ENCODE measurements at places on chromosomes 5 and 9.
A peak's percentile ranks its signal among the peaks of the same experiment; 100 is the strongest.

- no peak for DNase-seq
Observed at GRCh38 chr9:107193251-107193650, 89.8 kb upstream of the RAD23B start.

GRCh38 chr5:1180841-1181271 is 20.5 kb upstream of the SLC6A19 start:
- no peak for DNase-seq

- DNase-seq = no peak
Observed at GRCh38 chr9:124282442-124283227, 24.9 kb downstream of the NEK6 start.

DNA sequence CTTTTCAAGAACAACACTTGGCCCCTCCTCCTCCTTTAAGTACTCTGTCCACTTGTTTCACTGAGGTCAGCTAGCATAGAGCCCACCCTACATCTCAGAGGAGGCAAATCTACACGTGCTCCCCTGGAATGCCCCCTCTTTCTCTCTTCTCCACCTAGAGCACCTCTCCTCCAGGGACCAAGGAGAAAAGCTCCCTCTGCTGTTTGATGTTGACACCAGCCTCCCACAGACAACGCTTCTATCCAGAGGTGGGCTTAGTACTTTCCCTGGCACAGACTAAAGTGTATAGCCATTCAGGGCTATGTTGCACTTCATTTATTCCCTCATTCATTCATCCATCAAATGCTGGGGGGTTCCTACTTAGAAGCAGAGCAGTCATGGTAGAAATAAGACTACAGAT is 68.2 kb upstream of the TAF1L start:
- DNase-seq = peak; percentile 7

- no peak for DNase-seq
Observed at GRCh38 chr9:111451570-111451969, 32.6 kb downstream of the ECPAS start.

GRCh38 chr9:131642496-131643083 is 97.3 kb downstream of the PRRT1B start:
- no peak for DNase-seq

DNA sequence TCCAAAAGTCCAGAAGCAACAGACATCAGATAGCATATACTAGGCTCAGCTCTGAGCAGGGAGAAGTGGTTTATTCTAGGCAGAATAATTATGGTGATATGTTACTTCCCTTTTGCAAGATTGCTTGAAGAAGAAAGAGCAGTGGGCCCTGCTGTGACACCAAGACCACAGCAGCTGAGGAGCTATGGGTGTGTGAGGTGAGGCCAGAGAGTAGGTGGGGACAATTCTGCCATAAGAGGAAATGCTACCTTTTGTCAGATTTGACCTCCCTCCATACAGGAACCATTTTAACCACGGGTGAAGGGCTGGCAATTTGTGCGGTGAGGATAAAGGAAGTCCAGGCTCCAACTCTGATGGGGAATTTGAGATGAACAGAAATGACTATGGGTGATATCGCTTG is 51.3 kb downstream of the TNFSF15 start:
- DNase-seq = no peak

DNA sequence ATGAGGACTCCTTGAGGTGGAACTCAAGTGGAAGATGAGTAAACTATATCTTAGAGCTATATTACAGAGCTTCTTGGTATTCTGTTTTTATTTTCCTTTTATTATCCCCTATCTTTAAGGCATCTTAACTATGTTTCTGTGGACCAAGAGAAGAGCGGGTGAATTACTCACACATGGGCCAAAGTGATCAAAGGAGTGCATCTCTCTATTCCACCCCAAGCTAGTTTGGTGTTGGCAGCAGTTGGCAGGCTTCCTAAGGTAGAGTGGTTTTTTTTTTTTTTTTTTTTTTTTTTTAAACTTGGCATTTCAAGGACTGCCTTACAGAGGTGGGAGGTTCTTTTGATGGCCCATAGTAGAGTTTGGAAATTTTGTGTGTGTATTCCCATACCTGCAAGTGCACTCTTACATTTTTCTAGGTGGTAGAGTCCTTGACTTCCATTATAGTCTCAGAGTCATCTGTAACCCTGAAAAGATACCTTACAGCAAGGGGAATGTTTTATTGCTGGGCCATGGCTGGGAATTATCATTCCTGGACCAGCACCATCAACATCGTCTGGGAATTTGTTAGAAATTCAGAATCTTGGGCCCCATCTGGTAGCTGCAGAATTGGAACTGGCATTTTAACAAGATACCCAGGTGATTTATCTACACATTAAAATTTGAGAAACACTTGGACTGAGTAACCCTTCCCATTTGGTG is 51.0 kb downstream of the ARHGAP26 start:
- no peak for DNase-seq

DNA sequence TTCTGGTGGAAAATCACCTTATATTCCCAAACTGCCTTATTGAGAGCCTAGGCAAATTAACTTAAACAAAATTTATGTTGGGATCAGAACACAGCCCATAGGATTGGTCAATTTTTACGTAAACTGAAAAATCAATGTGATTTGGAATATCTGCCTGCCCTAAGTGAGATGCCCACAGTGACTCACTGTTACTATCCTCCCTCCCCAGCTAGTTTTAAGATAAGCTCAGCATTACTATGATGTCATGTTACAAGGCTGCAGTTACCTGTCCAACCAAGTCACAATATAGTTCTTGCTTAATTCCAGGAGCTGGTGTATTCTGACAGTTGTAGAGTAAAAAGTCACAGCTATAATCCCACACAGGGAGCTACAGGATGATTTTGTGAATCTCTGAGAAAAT is 23.1 kb downstream of the SKP1 start:
- no peak for DNase-seq

DNA sequence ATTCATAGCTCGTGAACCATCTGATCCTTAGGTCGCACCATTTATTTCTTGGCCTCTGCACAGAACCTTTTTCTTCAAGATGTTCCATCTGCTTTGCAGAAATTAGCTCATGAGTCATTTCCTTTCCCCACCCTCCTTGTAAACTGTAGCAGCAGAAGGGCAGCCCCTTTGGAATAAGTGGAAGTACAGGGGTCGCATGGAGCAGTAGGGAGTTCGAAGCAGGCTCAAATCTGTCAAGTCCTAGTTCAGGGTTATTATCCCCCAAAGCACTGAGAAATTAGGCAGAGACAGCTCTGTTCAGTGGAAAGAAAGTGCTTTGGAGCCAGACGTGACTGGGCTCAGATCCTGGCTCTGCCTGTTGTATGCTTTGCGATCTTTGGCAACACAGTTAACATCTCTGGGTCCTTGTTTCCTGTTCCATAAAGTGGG is 84.2 kb downstream of the SGCD start:
- no peak for DNase-seq

GRCh38 chr9:131645078-131645776 is 94.6 kb downstream of the RAPGEF1 start:
- DNase-seq = no peak

DNA sequence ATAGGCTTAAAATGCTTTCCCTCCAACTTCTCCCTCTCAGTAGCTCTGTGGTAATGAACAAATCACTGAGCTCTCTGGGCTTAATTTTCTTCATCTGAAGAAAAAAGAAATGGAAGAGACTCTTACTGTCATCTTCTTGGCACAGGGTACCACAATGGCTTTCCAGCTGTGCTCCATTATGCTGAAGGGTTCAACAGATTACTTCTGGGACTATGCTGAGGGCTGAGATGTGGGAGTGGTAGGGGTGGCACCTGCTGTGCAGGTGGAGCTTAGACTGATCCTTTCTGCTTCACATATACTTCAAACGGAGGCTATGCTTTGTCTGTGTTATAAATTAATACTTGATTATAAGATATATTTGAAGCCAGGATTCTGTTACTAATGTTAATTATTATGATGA is 840.2 kb upstream of the C9orf72 start:
- no peak for DNase-seq

DNA sequence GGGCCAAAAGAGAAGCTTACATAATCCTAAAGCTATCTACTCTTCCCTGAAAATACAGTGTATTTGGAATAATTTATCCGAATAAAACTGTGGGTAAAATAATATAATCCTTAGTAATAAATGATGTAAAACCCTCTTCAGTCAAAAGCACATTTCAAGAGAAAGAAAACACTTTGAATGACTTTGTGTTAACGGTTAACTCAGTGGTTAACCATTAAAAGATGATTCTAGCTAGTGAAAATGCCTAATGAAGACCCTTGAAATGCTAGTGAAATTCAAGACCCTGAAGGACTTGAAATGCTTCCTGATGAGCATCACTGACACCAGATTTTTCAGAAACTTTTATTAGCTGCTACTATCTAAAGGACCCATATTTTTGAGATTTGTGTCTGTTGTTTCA is 70.7 kb downstream of the COX7C start:
- no peak for DNase-seq

DNA sequence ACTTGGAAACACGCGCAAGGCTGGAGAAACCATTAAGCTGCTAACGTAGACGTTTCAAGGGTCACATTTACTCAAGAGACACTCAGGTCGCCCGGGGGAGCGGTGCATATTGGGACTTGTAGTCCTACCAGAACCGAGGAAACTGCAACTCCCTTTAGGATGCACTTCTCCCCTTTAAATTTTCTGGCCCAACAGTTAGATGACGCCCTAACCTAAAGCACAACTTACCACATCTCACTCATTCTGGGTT is 384 bp upstream of the DMXL1 start:
- DNase-seq = no peak

- no peak for DNase-seq
Observed at GRCh38 chr5:16507716-16508115, 42.1 kb upstream of the ZNF622 start.

- no peak for DNase-seq
Observed at GRCh38 chr5:178160176-178160575, 6.5 kb upstream of the NHP2 start.

GRCh38 chr5:56493766-56494165 is 260.6 kb upstream of the ANKRD55 start:
- no peak for DNase-seq

DNA sequence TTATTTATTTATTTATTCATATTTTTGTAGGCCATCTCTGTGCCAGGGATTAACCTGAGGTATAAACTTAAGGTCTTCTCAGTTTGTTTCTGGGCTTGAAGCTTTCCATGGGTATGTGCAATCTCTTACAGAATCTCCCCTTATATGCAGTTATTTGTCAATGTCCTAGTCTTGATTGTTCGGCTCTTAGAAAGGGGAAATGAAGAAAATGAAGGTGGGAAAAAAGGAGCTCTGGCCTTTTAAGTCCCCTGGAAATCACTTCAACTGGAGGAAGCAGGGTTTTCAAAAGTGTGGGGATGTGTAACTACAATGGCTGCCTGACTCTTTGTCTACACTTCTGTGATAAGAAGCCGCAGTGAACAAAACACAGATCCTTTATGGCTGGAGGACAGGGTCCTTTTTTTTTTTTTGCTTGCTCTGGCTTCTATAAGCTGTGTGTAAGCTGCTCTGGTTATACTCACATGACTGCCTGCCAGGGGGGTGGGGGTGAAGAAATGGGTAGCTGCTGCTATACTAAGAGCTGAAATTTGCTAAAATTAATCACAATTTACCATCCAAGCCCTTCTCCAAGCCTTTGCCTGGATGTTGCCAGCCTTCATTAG is 33.7 kb downstream of the CENPP start:
- no peak for DNase-seq
